ENCODE measurements at places on chromosomes 11 and 22.

GRCh38 chr11:133997554-133997953, 40.8 kb upstream of the IGSF9B start:
- no peak for DNase-seq

DNA sequence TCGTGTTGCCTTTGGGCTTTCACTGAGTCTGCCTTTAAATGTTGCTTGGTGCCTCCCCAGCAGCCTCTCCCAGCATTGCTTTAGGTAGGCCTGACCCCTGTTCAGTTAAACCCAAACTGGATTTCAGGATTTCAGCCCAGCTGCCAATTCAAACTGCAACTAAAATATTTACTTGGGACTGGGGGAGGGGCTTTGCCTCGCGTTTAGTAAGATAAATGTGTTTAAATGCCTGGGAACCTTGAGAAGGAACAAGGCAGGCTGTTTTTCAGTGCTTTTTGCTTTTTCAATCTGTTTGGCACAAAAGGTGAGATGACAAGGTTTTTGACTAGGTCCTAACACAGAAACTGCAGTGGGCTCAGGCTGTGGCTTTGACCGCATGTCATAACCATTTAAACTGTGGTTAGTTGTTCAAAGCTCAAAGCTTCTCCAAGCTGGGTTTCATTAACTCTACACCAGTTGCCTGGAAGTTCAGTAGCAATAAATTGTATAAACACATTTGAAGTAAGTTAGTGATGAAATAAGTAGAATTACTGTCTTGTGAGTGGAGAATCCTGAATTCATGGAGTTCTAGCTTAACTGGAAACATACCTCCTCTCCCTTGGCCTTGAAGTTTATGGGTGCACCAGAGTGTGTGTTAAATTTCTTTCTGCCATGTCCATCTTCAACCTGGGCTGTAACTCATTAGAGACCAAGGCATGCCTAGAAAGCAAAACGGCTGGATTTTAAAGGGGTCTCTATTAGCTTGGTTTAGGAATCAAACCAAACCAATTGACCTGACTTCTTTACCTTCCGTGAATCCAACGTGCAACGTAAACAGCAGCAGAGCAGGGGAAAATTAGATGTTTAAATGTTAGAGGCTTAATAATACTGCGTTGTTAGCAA, 3.6 kb downstream of the PKNOX2 start:
- DNase-seq = no peak

DNA sequence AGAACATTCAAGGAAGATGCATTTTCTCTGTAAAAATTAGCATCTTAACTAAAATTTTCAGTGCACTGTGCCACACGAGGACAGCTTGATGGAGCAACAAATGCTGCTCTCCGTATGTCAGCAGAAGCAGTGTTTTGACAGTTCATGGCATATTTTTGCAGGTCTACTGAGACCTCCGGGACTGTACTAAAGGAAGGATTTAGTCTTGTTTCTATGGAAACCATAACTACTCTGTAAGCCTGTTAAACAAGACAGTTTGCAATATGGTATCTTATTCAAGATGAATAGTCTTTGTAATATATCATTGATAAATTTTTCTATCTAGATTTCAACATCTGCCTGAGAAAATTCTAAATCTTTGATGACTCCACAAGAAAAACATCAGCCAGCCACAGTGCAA, 184.0 kb upstream of the GUCY1A2 start:
- DNase-seq = no peak

GRCh38 chr11:46649180-46649738, 31.9 kb downstream of the ATG13 start:
- DNase-seq = peak; percentile 65

GRCh38 chr11:2377511-2378443, 667 bp downstream of the CD81 start:
- no peak for DNase-seq

- DNase-seq = no peak
Measured at GRCh38 chr11:34620820-34621792, at the start of gene EHF. Gene EHF, plus strand, starts transcription at chr11:34621093. Its CDS starts 21,538 bp downstream, at chr11:34642631.

DNA sequence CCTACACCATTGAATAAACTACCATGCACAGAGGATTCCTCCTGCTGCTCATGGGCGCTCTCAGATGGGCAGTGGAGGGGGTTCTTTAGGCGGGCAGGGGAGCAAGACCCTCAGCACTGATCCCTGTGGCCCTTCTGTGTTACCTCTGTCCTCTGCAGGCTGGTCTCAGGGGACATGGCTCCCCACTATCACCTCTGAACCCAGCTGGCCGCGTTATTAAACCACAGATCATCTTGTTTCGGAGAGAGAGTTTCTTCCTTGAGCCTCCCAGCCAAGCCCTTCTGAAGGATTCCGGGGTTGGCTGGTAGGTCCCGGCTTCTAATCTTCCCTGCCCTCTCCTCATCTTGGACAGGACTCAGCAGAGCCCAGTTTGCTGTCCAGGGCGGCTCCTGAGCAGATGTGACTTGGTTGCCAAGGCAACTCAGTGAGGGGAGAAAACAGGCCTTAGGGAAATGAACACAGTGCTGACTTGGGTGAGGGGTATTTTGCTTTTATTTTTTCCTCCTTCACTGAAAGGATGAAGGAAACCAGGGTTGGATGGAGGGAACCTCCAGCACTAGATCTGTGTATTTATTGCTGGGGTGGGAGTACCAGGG, 13.3 kb downstream of the APOL3 start:
- no peak for DNase-seq

- DNase-seq = peak; percentile 68
Measured at GRCh38 chr11:46896719-46897406, 21.5 kb downstream of the LRP4 start.

DNA sequence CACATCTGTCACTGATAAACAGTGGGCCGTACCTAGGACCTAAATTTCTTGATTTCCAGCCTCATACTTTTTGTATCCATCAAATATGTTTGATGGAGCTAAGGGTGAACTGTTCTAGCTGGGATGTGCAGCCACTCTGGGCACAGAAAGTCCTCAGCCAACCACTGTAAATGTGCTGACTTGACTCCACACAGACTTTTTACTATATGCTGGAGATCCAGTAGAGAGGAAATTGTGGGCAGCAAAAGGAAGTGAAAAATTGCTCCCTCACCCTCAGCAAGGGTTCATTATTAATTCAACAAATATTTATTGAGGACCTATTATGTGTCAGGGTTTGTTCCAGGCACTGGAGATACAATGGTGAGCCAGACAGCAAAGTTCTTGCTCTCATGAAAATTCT, 54.2 kb upstream of the AMPD3 start:
- no peak for DNase-seq

GRCh38 chr11:98155696-98156095, 865.1 kb upstream of the CNTN5 start:
- no peak for DNase-seq

DNA sequence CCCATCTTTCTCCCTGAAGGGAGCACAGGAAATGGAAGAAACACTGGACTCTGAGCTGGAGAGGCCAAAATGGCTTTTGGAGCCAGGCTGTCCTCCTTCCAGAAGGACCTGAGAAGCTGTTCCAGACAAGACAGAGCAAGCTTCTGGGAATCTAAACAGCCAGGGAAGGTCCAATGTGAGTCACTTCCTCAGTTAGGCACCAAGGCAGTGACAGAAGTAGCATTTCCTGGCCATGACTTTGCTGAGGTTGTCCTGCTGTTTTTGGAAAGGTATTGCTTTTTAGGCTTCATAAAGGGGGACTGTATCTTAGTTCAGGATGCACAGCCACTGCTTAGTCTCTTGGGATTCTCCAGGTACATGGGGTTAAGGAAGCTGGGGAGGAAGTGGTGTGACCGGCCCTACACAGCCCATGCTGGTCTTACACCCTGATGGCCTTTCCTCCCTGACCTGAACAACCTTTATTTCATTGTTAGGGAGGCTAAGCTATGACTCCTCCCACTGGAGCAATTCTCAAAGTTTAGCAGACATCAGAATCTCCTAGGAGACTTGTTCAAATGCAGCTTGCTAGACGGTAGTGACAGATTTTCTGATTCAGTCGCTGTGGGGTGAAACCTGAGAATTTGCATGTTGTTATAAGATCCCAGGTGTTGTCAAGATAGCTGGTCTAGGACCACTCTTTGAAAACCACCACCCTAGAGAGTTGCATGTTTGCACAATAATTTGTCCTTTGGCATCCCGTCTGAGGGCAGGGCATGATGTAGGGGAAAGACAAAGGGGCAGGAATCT, 6.8 kb upstream of the INSC start:
- no peak for DNase-seq

- no peak for DNase-seq
Measured at GRCh38 chr11:76781046-76781801, 1.9 kb upstream of the TSKU start.

GRCh38 chr11:14645015-14645912, 1.7 kb downstream of the PDE3B start:
- DNase-seq = no peak

All from NCI-H2171 treated with DMSO at 0.1 percent for 48 hours (cell line).